GM06990 (cell line): ENCODE measurements at places on chromosomes 12 and 14.

GRCh38 chr12:109998241-109998903 lies 858 bp upstream of the ANKRD13A start:
- DNase-seq = no peak

- no peak for DNase-seq
Observed at GRCh38 chr12:115700896-115701465, 576.5 kb downstream of the MED13L start.

DNA sequence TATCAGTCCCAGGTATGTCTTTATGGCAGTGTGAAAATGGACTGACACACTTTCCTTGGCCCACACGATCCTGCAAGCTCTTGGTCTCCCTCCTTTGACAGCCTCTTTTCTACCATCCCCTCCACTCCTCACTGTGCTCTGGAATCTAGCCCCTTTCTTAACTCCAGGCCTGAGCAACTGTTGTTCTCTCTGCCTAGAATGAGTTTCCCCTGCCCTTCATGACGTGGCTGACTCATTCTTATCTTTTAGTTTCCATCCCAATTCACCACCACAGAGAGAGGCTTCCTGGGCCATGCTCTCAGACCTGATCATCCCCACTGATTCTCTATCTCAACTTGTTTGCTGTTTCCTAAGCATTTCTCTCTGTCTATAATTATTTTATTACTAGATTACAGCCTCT lies 157.4 kb upstream of the HMGA2 start:
- no peak for DNase-seq

DNA sequence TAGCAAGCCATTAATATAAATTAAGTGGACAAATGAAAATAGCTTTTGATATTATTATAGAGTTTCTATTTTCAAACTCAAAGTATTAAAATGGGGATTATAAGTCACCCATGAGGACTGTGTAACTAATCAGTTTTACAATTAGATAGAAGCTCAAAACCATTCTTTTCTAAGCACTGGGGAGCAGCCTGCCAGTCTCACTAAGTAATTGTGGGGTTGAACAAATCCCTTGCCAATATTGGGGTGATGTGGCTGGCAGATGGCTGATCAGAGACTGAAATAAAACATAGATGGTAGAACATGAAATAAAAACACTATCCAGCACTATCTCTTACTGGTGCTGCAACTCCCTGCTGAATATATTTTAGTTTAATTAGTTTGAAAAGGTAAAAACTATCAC lies 353.2 kb downstream of the FLRT2 start:
- no peak for DNase-seq

DNA sequence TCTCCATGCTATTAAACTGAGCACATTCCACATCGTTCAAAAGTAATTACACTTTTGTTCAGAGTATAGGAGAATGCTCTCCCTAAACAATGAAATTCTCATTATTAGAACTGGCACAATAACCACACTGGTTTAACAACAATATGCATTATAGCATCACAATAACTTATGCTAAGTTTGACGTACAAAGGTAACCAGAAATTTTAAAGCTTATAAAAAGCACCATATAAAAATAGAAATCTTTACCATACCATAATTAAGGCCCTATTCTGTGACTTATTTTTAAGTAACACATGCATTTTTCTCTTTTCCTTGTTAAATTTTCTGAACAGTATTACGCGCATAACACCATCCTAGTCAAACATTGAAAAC lies 60.4 kb downstream of the SOX5 start:
- DNase-seq = no peak

DNA sequence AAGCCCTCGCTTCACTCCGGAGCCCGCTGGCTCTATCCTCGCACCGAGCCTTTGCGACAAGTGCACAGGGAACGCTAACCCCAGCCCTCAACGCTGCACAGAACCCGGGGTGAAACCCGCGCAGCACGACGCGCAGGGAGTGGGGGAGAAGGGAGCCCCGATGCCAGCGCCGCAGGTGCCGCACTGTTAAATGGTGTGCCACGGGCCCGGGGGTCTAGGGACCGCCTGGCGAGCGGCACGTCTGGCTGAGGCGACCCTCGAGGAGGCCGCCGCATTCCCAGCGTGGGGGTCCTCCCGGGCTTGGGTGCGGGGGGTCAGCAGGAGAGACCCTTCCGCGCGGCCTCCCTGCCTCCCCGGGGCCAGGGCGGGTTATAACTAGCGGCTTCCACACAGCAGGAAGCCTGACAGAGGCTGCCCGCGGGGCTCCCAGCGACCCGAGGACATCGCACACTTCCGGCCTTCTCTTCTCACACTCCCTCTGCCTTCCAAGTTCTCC lies 23.8 kb upstream of the LRTM2 start:
- no peak for DNase-seq

GRCh38 chr14:58659846-58660245 lies 22.1 kb downstream of the DACT1 start:
- no peak for DNase-seq

- DNase-seq = no peak
Observed at GRCh38 chr12:128672893-128673292, 150.9 kb downstream of the SLC15A4 start.

- no peak for DNase-seq
Observed at GRCh38 chr14:98022541-98023520, 1225.6 kb downstream of the VRK1 start.

GRCh38 chr12:104604070-104604994 lies 147.6 kb downstream of the CHST11 start:
- peak; percentile 73 for DNase-seq

GRCh38 chr14:70755655-70756054 lies 53.7 kb downstream of the MAP3K9 start:
- DNase-seq = no peak

DNA sequence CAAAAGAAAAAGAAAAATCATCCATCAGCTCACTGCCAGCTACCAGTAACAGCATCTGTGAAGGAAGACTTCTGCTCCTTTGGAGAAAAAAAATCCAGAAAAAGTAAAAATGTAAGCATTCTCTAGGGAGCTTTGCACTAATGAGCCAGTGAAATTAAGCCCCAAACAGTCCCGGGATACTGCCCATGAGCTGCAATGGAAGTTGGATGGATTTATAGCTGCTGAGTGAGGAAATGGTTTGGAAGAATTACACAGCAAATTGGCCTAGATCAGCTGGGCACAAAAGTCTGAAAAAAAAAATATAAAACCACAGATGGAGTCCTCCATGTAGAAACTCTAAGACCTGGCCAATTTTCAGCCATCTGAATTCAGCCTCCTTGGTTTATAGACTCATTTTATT lies 462.9 kb upstream of the USP15 start:
- no peak for DNase-seq

DNA sequence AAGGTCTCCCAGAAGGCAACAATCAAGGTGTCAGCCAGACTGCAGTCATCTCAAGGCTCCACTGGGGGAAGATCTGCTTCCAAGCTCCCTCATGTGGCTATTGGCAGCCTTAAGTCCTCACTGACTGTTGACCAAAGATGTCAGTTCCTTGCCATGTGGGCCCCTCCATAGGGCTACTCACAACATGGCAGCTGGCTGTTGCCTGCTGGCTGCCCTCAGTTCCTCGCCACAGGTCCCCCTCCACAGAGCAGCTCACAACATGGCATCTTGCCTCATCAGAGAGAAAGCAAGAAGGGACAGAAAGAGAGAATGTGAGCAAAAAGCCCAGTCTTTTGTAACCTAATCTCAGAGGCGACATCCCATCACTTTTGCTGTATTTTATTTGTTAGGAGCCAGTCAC lies 34.4 kb upstream of the EGLN3 start:
- no peak for DNase-seq

DNA sequence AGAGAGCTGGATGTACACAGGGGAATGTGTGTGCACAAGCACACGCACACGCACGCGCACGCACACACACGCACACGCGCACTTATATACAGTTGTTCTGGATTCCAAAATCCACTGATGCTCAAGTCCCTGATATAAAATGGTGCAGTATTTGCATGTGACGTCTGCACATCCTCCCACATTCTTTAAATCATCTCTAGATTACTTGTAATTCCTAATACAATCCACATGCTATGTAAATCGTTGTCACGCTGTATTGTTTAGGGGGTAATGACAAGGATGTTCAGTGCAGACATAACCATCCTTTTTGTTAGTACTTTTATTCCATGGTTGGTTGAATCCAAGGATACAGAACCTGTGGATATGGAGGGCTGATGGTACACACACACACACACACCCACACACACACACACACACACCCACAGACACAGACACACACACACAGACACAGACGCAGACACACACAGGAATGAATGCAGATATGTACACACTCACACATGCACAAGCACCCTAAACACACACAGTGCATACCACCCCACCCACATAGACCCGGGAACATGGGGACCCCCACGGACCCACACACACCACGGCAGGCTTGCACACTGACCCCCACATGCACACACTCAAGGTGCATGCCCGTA lies 188.5 kb upstream of the PRMT8 start:
- DNase-seq = no peak

DNA sequence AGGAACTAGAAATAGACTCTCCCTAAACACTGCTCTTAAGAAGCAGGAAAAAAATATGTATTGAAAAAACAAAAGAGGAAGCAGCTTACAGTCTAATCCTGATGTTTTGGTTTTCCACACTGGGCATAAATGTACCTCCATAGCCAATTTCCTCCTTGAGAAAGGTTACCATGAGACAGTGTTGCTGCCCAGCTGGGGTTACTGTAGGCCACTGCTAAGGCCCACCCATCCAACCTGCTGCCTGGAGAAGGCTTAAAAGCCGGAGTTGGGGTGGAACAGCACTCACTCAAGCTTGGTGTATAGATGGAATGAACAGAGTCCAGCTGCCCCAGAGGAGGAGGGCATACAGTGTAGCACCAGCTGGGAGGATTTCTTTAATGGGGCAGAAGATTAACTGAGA lies 41.1 kb downstream of the ERG28 start:
- no peak for DNase-seq

DNA sequence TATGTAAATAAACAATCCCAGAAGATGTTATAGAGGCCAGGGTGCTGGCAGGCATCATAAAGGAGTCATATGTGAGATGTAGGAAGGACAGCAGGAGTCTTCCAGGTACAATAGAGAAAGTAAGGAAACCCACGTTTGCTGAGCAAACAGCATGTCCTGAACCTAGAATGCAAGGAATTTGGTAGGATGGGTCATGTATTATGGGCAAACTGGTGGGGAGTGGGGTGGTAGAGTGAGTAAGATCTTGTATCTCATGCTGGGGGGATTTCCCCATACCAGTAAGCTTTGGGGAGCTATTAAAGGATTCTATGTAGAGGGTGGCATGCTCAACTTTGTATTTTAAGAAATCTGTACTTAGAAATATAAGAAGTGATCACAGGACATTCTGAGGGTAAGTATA lies 41.0 kb downstream of the CDKL1 start:
- no peak for DNase-seq

DNA sequence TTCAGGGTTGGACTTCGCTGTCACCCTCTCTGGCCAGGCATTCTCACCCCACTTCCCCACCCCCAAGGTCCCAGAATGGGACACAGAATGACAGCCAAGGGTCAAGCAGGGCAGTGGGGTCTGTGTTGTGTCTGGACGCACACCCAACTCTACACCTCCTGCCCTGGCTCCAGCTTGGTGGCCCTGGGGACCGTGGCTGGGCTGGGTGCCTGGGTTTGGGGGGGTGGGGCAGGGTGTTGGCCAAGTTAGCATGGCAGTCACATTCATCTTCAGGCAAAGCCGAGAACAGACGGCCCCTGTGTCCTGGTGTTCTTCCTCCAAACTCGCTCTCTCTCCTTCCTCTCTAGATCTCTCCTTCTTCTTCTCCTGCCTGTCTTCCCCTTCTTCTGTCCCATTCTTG lies 5.6 kb downstream of the LRP1 start:
- no peak for DNase-seq

GRCh38 chr14:54698501-54698900 lies 131.6 kb downstream of the SAMD4A start:
- no peak for DNase-seq

DNA sequence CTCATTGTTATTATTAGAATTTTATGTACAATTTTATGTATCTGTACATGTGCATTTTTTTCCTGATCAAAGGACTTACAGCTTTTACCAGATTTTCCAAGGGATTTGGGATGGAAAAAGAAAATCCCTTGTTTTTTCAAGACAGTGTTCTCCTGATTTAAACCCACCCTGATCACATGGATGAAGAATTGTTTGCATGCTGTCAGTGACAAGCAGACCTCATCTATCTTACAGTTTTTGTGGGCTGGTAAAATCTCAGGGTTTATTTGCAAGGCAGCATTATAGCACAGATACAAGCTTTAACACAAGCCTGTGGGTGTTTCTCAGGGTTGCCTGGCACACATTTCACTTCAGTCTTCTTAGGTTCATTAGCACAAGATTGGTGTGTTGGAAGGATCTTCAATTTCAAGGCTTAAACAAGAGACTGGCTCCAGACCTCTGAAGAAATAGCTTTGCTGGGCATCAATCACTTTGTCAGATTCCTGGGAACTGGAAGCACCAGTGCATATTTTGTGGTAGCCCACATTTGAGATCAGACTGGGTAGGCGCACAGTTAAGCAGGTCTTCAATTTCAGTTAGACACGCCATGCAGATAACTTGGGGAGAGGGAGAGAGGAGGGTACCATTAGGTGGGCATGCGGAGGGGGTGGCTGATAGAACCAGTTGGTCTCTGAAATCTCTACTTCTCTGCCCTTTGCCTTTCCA lies 118.0 kb downstream of the TBX5 start:
- no peak for DNase-seq

GRCh38 chr14:75614179-75614578 lies 35.8 kb downstream of the FLVCR2 start:
- no peak for DNase-seq

- DNase-seq = no peak
Observed at GRCh38 chr12:18135086-18135485, 45.1 kb upstream of the RERGL start.

DNA sequence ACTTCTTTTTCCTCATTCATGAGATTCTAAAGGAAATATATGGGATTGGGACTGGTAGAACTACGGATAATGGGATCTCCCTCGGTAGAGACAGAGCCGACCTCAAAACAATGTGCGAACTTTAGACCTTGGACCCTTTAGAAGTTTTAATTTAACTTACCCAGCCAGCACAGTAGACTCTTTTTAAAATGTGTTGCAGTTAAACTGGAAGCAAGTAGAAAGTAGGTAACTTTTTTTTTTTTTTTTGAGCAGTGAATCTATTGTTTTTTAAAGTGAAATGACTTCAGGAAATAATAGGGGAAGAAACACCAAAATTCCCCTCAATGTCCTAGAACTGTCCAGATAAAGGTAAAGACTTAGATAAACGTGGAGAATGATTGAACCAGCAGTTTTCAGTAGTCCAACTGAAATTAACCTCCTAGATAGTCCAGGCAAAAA lies 1.1 kb upstream of the ATXN2 start:
- no peak for DNase-seq

- DNase-seq = no peak
Observed at GRCh38 chr12:48067250-48067938, 38.5 kb downstream of the SENP1 start.

- DNase-seq = no peak
Observed at GRCh38 chr12:100356644-100357223, at the start of gene SLC17A8. Gene SLC17A8, plus strand, starts transcription at chr12:100357074. Its CDS starts 318 bp downstream, at chr12:100357392.

GRCh38 chr12:106446419-106447092 lies 89.0 kb downstream of the POLR3B start:
- DNase-seq = no peak
